ENCODE measurements at places on chromosomes 5 and 9.

GRCh38 chr5:142795251-142795650 is 25.1 kb downstream of the ARHGAP26 start:
- no peak for DNase-seq

- no peak for DNase-seq
These were observed 700 bp downstream of the SKP2 start for GRCh38 chr5:36152324-36153297.

DNA sequence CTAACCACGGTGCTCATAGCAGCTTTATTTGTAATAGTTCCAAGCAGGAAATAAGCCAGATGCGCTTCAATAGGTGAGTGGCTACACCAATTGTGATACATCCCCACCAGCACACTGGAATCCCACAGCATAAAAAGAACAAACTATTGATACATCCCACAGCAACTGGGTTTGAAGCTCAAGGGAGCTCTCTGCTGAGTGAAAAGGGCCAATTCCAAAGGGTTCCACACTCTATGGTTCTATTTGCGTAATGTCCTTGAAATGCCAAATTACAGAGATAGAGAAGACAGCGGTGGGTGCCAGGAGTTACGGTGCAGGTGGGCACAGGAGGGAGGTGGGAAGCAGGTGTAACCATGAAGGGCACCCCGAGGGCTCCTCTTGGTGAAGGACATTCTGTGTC is 155.3 kb upstream of the PPP1R26 start:
- DNase-seq, result no peak

GRCh38 chr9:19457693-19458009 is 48.8 kb downstream of the ACER2 start:
- DNase-seq, result no peak

DNA sequence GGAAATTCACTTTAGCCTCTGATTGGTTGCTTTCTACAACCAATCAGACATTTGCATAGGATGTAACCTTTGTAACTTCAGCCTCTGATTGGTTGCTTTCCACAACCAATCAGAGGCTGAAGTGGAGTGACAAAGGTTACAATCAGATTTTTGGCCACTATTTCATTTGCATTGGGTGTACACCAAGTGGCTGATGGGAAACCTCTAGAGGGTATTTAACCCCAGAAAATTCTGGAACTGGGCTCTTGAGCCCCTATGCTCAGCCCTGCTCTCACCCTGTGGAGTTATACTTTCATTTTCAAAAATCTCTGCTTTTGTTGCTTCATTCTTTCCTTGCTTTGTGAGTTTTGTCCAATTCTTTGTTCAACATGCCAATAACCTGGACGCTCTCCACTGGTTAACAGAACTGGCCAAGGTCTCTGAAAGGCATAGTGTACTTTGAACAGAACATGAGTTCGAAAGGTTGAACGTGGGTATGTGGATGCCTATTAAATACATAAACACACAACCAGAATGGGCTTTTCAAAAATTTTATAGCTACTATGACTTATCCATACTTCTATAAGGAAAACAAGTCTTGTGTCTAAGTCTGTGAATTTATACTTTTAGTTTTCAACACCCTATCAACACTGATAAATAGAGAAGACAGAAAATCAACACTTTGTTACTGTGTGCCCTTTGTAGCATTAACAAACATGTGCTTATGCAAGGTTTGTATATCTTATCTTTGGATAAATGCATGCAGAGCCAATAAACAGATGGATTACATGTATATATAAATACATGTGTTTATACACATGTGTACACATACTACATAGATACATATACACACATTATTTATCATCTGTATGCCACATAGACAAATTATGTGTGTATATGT is 568.1 kb downstream of the CTNND2 start:
- no peak for DNase-seq

DNA sequence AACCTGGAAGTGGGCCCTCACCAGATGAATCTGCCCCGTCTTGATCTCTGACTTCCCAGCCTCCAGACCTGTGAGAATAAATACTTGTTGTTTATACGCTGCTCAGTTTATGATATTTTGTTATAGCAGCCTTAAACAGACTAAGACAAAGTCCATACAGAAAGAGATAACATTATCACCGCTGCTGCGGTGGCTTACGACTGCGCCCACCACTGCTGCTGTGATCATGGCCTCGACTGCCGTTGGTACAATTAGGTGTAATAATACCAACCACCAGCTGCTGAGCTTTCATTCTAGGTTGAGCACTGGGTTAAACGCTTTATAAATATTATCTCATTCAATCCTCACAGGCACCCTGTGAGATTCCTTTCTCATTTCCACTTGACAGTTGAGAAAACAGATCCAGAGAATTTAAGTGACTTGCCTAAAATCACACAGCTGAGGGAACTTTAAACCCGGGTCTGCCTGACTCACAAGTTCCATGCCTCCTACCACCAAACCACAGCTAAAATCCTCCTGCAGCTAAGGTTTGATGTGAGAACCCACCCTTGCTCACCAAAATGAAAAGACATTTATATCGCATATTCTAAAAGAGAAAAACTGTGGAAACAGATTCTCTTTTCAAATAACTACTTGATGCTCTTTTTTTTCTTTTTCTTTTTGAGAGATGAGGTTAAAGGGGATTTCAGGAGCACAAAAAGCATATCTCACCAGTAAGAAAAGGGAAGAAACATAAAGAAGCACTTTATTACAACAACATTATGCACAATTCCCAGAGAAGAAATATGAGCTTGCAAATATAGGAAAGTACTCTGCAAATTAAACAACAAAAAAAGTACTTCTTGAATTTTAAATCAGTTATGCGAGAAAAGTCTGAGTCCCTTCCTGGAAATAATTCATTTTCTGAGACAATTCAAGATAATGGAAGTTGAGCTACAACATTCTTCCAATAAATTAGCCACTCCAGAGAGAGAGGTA is 23.9 kb downstream of the GOLM1 start:
- no peak for DNase-seq

- DNase-seq, result no peak
These were observed 14.3 kb downstream of the SYK start for GRCh38 chr9:90815944-90816357.

DNA sequence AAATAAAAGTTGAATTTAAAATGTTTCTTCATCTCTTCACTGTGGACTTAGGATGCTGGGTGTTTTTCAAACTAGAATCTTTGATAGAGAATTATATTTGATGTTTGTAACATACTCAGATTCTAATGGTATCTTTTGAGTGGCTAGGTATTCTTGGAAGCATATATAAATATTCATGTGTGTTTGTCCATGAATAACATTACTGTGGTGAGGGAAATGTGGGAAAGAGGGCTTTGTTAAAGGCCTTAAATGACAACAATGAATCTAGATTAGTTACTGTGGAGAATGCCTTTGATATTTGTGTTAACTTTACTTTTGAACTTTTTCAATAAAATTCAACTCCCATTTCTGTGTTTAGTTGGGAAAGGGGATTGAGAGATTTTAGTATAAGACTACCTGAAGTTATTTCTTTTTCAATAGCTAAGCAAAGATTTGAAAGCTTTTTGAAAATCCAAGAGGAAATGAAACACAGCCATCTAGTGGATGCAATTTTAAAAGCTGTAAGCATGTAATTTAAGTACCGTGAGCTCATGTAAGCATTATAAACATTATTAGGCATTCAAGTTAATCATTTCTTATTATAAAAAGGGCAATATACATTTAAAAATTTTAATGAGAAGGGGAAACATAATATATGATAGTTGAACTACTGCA is 69.6 kb downstream of the CCDC171 start:
- DNase-seq, result no peak

DNA sequence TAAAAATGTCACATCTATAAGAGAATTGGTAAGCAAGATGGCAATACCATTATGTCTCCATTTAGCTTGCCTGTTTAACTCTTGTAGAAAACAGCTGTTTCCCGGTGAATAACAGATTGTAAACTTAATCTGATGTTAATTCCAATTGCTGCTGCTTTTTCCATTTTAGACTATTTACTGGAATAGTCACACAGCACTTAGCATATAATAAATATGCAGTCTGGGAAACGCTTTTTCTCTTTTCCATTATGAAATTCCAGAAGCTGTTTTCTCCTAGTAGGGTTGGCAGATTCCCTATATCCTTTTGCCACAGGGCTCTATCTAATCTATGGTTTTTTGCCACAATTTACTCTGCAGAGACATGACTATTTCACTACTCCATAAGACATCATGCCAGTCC is 148.0 kb downstream of the CEMIP2 start:
- DNase-seq, result no peak

DNA sequence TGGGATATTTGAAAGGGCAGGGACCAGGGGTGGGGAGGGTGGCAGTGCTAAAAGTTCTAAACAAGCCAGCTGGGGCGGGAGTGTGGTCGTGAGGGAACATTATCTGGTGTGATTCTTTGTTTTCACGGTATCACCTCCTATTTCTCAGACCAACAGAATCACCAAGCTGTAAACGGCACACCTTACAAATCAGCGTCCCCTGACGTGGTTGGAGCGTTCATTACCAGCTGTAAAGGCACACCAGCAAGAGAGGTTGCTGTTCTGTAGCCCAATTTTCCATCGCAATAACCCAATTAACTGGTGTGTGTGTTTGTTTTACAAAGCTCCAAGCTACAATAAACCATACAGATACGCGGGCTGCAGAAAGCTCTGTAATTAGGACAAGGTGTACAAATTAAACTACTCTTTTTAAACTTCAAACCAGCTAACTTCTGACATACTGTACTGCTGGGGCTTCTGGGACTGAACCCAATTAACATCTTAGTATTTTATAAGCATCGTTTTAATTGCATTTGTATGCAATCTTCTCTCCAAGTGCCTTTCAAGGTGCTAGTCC is 303.6 kb upstream of the CLINT1 start:
- no peak for DNase-seq

GRCh38 chr5:153888781-153889180 is 149.9 kb downstream of the FAM114A2 start:
- DNase-seq, result no peak

- no peak for DNase-seq
These were observed 49.4 kb downstream of the AP3B1 start for GRCh38 chr5:78245136-78245535.

- DNase-seq, result no peak
These were observed 7.2 kb downstream of the C1QTNF2 start for GRCh38 chr5:160363211-160363610.

- no peak for DNase-seq
These were observed 117.9 kb downstream of the HCN1 start for GRCh38 chr5:45578270-45578669.

DNA sequence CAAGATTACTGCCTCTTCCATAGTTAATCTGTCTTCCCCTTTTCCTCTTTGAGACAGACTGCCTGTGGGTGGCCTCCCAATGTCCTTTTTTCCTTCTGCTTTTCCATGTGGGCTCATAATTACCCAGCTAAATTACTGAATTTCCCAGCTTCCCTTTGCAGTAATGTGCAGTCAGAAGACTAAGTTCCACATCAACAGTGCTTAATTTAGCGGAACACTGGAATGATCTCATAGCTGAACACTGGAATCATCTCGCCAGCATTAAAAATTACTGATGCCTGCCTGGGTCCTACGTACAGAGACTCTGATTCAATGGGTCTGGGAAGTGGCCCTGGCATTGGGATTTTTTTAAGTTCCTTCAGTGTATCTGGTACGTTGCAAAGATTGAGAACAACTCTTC is 84.3 kb downstream of the DNAH5 start:
- no peak for DNase-seq

DNA sequence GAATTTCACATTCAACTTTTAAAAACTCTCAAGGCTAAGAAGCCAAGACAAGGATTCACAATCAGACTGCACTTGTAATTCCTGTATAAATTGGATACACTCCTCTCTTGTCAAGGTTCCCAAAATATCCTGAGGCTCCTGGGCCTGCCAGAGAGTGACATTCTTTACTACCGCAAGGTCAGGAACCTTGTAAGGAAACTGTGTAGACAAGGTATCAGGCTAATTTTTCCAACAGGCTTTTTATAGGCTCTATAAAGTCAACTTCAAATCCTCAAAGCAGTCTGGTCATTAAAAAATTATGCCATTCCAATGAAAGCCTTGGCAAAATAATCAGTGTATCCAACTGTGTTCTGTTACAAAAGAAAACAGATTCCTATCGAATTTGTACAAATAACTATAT is 15.5 kb upstream of the PAIP1 start:
- no peak for DNase-seq

GRCh38 chr9:89116064-89116804 is 62.4 kb downstream of the SHC3 start:
- no peak for DNase-seq

GRCh38 chr9:135488527-135488926 is 8.9 kb downstream of the PPP1R26 start:
- DNase-seq, result no peak

GRCh38 chr5:149118463-149118862 is 22.8 kb upstream of the ABLIM3 start:
- DNase-seq, result no peak

DNA sequence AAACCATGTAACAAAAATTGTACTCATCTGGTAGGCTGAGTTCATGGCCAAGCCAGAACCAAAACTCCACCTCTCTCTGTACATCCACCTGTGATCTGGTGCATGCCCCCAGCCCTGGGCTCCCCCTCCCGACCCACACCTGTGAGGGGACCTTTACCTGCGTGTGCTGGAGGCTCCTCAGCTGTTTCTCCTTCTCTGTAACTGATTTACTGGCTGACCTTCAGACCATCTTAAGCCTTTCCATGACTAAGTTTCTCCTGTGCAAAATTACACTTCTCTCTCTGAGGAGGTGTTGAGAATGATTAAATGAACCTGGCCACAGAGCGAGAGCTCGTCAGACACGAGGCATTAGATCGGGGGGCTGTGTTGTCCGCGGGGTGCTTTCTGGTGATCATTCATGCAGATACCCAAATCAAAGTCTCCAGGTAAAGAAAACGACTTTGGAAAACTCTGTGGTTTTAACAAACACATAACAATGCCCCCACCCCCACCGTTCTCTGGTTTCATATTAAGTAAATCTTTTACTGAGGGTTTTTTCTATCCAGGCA is 136.4 kb downstream of the SEMA5A start:
- DNase-seq, result no peak

GRCh38 chr9:34562135-34562745 is 27.3 kb downstream of the CNTFR start:
- DNase-seq, result no peak

- no peak for DNase-seq
These were observed 268.2 kb downstream of the TMEM167A start for GRCh38 chr5:82808960-82809359.

DNA sequence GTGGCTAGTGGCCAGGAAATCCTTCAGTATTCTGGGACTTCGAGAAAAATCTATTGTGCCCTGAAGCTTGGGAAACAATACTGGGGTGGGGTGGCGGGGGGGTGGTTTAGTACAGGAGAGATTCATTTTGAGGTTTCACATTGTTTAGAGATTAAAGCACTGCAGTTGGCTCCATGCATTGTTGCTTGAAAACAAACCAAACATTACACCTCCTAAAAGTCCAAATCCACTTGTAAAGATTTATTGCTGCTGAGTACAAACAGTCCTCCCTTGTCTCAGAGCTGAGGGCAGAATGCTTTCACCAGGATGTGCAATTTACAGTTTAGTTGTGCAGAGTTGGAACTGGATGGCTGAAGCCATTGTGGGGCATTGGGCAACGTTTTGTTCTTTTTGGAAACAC is 49.4 kb downstream of the GGTA1 start:
- DNase-seq, result no peak

GRCh38 chr5:10479154-10479721 is 37.6 kb downstream of the ROPN1L start:
- no peak for DNase-seq

- DNase-seq, result no peak
These were observed 99.1 kb downstream of the FBXO38 start for GRCh38 chr5:148482697-148483462.

- no peak for DNase-seq
These were observed 5.7 kb downstream of the SLC6A3 start for GRCh38 chr5:1439388-1440097.

Data from omental fat pad (tissue), 4 donors.